ENCODE measurements at places on chromosomes 3 and 15. TPM values are rescaled to one million over a fixed set of nuclear protein-coding genes. Genes with fewer than 3 reads are reported as not detected.
A peak's percentile ranks its signal among the peaks of the same experiment; 100 is the strongest.

Gene TMEM108
- 14.7 TPM for polyA plus RNA-seq

Gene IGDCC3
- polyA plus RNA-seq: 3.3 TPM

Gene ZBED2
- polyA plus RNA-seq: 0.07 TPM

DNA sequence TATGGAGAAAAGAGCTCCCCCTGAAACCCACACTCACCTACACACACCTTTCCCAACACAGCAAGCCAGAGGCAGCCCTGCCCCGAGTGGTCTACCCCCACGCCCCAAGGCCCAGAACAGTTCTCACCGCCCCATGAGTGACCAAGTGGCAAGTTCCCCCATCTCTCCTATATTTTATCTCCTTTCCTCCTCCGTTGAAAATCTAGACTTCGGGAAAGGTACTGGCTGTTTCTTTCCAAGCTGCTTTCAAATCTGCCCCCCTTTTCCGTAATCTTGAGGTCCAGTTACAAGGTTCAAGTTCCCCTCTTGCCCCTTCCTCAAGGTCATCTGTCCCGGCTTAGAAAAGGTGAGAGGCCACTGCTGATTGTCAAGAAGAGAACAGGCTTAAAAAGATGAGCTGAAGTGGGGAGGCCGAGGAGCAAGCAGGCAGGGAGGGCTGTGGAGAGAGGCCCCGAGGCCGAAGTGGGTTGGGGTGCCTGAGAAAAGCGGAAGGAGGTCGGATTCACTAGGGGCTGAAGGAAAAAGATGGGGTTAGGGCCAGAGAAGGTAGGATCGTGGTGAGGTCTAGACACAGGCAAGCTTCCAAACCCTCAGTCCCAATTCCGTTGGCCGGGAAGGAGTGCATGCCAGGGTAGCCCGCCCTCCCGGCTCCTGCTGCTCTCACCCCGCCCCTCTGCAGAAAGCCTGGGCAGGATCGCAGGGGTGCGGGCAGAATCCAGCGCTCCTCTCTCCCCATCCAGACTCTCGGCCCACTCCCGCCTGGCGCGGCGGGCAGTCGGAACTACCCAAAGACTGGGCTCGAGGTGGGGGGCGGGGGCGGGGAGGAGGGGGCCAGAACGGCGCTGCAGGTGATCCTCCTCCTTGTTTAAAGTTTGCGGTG is 1.7 kb downstream of the SEMA5B start:
- DNase-seq: no peak

DNA sequence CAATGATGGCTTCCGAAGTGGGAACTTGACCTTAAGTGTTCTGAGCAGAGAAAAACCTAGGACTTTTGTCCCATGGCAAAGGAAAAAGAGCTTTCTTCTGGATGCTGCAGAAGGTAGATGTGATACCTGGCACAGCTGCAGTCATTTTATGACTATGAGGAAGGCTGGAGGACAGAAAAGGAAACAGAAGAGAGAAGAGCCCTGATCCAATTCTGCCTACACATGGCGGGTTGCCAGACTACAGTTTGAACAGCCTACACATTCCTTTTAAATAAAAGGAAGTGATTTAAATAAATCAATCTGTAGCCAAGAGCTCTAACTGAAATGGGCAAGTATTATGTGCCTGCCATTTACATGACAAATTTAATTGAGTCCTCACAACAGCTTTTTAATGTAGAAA is 43.6 kb upstream of the CHRNB4 start:
- no peak for DNase-seq

DNA sequence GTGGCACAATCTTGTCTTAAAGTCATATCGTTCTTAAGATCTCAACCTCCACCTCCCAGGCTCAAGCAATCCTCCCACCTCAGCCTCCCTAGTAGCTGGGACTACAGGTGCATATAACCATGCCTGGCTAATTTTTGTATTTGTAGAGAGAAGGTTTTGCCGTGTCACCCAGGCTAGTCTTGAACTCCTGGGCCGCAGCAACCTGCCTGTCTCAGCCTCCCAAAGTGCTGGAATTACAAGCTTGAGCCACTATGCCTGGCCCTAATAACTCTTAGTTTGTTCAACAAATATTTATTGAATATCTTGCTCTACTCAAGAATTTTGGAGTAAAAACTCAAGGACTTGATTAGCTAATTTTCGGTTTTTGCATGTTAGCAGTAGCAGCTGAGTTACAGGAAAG is 19.4 kb upstream of the EDEM1 start:
- DNase-seq: no peak

Gene VWA5B2
- polyA plus RNA-seq: not detected

- no peak for DNase-seq
Measured at GRCh38 chr3:172260381-172260780, 187.9 kb downstream of the GHSR start.

DNA sequence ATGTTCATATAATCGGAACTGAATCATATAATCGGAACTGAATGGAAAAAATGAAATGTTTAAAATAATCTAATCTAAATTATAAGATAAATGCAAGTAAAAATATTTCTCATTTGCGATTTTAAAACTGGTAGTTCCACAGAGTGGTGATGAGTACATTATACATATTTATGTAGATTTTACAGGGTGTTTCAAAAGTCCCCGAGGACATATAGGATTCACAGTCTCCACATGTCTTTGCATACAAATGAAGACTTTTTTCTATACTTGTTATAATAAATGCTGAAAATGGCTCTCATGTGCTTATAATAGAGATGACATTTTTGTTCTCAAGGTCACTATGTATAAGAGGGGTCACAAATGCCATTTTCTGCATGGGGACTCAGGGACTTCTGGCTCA is 139.5 kb downstream of the PEX5L start:
- no peak for DNase-seq

DNA sequence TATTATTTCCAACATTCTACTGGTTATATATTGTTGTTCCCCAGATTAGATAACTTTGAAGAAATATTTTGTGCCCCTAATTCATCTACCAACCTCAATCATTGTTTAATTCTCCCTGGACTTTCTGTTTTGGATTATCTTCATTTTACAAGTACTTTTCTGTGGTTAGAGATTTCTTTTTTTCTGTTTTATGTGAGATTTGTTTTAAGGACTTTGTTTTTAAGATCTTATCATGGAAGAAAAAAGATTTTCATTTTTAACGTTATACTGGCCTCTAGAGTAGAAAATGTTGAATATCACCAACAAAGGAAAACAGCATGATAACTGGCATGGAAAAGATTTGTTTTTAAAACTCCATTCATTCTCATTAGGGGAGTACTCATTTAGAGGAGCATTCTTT is 210.9 kb upstream of the KCNMB2 start:
- no peak for DNase-seq

- no peak for DNase-seq
Measured at GRCh38 chr3:16330351-16330750, 65.3 kb downstream of the OXNAD1 start.

Gene MST1R
- polyA plus RNA-seq: 1.3 TPM

DNA sequence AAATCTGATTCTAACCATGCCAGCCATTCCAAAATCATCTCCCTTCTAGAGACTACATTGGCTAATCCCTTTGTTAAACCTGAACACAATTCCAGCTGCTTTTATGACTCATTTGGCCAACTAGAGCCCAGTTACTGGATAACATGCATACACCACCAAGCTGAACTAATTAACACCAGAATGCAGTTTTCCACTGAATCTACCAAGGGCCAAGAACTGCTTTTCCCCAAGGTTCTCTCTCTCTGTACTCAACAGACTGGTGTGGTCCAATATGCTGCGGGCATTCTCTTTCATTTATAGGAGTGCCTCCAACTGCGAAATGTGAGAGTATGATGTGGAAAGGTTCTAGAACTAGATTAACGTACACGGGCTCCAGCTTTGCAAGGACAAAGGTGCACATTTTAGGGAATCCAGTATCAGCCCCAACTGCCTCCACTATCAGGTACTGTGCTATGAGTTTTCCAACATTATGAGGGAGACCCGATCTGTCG is 1.5 kb downstream of the CHSY1 start:
- peak; percentile 64 for DNase-seq

GRCh38 chr15:80970018-80970657 is 19.5 kb downstream of the MESD start:
- peak; percentile 59 for DNase-seq

Gene OIP5
- 4.1 TPM for polyA plus RNA-seq

Gene CACNA2D3
- polyA plus RNA-seq: 1.8 TPM

GRCh38 chr3:177174607-177175170 is 22.6 kb downstream of the TBL1XR1 start:
- DNase-seq: no peak

DNA sequence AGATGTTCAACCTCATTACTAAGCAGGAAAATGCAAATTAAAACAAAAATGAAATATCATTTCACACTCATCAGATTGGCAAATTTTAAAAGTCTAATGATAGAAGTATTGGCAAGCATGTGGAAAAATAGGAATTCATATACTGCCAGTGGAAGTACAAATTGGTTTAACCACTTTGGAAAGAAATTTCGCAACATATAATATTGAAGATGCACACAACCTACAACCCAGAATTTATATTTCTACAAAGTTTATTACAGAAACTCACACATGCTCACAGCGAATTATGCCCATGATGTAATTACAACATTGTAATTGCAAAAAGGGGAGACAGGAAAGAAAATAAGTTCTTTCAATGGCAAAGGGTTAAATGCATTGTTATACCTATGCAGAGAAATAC is 324.1 kb downstream of the IGSF11 start:
- DNase-seq: no peak

- no peak for DNase-seq
Measured at GRCh38 chr15:27065785-27066184, 94.8 kb downstream of the GABRG3 start.

DNA sequence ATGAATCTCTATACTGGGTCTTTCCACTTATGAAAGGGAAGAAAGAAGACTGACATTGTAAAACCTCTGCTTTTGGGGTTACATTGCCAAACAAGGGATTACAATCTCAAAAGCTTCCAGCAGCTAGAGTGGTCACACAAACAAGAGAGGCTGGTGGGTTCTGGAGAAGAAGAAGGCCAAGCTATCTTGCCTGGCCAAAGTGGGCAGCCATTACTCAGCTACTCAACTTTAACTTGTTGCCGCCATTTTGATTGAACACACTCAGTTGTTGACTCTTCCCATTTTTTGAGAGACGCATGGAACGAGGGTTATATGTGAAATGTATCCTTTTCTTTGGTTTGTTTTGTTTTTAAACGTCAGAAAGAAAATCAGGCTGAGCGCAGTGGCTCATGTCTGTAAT is 50.9 kb downstream of the BHLHE40 start:
- DNase-seq: no peak

GRCh38 chr3:196654735-196655090 is 15.2 kb downstream of the NRROS start:
- no peak for DNase-seq

Measured in muscle of back (tissue), 13 donors.